ENCODE measurements at places on chromosomes 16 and 17.

- DNase-seq: no peak
Measured at GRCh38 chr17:45293413-45294211, 23.2 kb downstream of the MAP3K14 start.

- no peak for DNase-seq
Measured at GRCh38 chr17:77473615-77474226, 333.0 kb downstream of the SEC14L1 start.

- DNase-seq: no peak
Measured at GRCh38 chr17:9470171-9470570, 105.4 kb downstream of the STX8 start.

DNA sequence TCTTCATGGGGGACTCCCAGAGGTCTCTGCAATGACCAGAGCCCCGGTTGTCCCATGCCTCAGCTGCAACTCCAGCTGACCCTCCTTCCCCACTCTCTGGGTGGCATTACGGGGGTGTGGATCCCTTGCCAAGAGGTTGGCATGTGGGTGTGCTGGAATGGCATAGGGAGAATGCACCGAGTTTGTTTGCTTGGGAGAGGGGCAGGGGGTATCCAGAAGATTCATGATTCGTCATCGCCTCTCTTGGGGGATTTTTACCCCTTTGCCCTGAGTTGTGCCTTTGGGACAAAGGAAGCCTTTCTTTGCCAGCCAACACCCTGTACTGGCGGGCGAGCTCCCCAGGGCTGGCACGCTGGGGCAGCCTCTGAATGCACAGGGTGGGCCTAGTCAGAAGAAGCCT is 6.5 kb downstream of the ERBB2 start:
- DNase-seq: no peak

- no peak for DNase-seq
Measured at GRCh38 chr17:39194985-39195524, 2.4 kb downstream of the CACNB1 start.

DNA sequence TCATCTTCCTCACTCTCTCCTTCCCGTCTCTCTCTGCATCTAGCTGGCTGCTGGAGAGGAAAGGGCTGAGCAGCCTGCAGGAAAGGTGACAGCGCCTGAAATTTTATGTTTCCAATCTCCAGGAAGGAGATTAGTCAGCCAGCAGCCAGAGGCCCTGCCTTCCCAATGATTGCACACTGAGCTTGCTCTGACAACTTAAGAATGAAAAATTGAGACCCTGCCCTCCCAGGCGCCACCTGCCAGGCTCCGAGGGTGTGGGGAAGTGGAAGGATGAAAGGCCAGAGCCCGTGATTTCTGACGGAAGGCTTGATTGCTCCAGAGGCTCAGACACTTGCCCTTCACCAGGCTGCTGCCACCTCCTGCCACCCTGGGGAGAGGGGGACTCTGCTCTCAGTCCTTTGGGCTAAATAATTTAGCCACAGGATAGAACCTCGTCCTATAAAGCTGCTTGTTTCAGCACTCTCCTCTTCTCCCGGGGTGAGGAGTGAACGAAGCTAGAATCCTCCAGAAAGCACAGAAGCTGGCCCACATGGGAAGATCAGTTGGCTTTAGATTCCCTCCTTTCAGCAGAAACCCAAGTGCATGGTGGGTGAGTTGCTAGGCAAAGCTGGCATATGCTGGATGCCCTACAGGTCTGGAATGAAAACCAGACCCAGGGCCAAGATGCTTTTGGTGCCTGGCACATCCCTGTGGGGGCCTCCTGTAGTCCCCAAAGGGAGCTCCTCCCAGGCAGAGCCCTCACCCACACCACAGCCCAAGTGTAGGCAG is 33.5 kb downstream of the GRIN2C start:
- DNase-seq: no peak

GRCh38 chr16:59336136-59336695 is 602.1 kb upstream of the GOT2 start:
- DNase-seq: no peak

DNA sequence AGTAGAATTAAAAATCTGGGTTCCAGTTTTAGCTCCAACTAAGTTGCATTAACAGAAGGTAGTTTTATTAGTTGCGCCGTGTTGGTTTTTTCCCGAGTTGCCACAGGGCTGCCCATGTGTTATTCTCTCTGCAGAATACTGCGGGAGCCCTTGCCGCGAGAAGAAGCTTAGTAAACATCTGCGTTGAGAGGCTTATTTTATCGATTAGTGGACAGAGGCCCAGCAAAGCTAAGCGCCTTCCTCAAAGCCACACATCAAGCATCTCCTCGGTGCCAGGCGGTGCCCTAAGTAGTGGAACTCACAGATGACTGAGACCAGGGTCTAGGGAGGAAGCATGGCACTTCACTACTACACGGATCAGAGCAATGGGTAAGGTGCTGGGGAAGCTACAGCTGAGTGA is 212.3 kb upstream of the IRX5 start:
- DNase-seq: no peak

DNA sequence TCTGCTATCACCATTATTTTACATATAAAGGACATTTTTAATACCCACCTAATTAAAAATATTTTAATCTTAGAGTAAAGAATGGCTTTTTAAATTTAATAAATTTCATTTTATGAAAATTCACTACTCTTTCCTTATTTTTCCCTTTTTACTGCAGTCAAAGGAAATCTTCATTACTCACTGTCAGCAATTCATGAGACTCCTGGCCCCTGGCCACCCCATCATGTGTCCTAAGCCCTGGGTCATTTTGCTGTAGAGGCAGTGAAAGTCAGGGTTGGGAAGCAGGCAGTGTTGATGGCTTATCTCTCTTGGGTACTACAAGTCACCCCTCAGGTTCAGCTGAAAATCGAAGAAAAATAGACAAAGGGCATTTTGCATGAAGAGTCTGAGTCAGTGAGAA is 468.6 kb upstream of the CCL2 start:
- no peak for DNase-seq

GRCh38 chr17:78348055-78348770 is 11.7 kb downstream of the SOCS3 start:
- DNase-seq: no peak

GRCh38 chr17:20235747-20236146 is 226.6 kb downstream of the SPECC1 start:
- DNase-seq: no peak

DNA sequence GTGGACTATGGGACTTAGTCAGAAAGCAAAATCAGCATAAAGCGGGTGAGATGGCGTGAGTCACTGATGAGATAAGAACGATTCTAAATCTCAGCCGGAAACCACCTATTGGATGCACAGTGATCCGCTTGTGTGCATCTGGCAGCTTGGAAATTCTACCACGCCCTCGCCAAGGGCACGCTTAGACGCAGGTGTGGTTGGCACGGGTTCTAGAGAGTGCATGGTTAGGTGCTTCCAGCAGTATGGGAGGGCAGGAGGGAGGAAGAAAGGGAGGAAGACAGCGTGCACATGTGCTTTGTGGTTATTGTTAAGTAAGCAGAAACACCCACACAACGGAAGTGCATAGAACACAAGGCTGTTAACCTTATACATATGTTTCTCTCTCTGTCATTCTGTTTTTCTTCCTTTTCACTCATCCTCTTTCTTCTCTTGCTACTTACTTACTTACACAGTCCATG is 374.0 kb upstream of the ASIC2 start:
- no peak for DNase-seq

DNA sequence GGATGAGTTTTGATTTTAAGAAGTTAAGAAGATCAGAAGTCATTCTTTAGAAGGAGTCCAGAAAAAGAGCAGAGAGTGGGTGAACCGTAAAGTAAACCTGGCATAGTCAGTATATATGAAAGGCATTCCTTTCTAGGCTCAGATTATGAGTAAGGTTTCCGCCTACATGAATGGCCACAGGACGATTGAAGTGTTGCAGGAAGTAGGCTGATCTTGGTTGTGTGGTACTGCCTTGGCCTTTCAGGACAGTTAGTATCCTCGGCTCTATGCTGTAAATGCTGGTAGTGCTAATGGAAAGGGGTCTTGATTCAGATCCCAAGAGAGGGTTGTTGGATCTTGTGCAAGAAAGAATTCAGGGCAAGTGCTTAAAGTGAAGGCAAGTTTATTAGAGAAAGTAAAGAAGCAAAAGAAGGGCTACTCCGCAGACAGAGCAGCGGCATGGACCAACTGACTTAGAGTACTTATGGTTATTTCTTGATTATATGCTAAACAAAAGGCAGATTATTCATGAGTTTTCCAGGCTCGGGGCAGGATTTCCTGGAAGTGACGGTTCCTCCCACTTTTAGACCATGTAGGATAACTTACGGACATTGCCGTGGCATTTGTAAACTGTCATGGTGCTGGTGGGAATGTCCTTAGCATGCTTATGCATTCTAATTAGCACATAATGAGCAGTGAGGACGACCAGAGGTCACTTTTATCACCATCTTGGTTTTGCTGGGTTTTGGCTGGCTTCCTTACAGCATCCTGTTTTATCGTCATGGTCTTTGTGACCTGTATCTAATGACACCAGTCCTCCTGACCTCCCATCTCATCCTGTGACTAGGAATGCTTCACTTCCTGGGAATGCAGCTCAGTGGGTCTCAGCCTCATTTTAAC is 164.8 kb downstream of the SNX29 start:
- no peak for DNase-seq

- no peak for DNase-seq
Measured at GRCh38 chr16:30743716-30744115, 4.5 kb upstream of the PHKG2 start.

DNA sequence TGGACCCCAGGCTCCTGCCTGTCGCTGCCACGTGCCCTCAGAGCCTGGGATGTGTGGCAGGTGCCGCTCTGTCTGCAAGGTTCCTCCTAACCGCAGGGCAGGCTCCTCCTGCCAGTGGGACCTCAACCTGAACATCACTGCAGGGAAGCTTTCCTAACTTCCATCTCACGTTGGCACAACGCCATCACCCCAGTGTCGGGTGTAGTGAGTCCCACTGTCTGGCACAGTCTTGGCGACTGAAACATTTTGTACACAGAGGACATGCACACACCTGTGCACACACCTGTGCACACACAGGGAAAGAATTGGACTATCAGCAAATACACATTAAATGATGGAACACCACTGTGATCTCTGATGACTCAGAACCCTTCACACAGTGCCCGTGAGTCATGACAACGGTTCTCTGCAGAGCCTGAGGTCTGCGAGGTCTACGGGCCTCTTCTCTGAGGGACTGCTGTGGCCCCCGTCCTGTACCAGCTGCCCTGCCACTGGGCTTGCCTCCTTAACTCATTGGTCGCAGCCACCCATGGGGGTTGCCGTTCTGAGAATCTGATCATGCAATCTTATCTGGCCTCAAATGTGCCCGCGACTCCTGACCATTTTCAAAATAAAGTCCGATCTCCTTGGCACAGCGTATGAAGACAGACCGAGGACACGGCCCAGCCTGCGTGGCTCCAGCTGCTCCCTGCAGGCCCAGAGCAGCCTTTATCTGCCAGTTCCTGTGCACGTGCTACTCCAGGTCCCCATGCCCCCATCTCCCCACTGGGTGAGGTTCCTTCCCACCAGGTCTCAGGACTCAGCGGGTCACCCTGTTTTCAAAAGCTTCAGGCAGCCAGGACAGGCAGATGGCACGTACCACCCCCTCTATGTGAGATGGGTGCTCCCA is 7.6 kb downstream of the CCDC57 start:
- DNase-seq: no peak

DNA sequence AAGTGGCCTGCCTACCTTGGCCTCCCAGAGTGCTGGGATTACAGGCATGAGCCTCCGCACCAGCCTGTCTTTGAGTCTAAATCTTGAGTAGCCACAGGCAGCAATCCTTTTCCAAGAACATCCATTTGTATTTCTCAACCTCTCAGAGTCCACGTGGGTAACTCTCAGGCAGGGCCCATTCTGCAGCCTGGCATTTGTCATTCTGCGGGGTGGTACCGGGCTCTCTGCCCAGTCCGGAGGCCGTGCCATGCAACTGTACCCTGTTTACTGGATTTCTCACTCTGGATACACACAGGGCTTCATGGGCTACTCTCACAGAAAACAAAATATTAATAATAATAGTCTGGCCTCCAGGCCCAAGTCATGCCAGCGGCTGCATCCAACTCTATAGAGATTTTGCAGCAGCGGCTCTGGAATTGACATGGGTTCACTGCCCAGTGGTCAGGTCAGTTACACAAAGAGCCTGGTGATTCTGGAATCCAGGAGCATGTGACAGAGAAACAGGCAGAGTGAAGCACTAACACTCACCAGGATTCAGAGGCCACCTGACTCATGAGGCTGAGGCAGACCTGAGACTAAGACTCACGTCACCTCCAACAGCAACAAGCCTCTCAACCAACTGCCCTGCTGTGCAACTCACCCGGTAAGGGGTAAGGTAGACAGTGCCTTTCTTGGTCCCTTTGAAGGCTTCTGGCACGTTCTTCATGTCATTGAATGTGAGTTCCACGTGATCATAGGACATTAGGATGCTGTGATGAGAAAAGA is 4.0 kb downstream of the WBP2 start:
- no peak for DNase-seq

DNA sequence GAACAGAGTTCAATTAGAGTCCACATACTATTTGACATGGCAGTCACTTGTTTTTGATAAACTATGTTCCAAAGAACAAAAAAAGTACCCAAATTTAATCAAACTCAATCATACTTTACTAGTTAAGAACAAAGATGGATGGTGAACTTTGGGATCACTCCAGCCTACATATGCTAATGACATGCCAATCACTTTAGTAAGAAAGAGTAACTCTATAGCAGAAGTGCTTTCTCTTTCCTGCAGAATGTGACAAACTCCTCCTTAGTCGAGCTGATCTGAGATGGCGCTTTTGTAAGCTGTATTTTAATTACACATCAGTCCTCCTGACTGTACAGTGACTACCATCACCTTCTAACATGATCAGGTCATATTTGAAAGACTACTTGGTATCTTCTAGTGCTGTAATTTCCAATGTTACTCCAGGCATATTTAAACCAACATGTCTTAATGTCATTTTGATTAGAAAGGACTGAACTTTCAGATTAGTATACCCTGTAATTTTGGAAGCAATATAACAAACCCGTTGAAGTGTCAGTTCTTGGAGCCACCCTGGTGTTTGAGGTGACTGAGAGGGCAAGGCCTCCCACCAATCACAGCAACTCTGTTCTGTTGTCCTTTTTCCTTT is 4.1 kb downstream of the NETO2 start:
- no peak for DNase-seq

- no peak for DNase-seq
Measured at GRCh38 chr16:79815049-79815448, 214.5 kb upstream of the MAF start.

GRCh38 chr16:14409563-14409962 is 220.5 kb downstream of the PARN start:
- no peak for DNase-seq

- no peak for DNase-seq
Measured at GRCh38 chr17:41301916-41302901, at the start of gene KRTAP29-1. KRTAP29-1 (minus strand) TSS chr17:41302851; CDS start chr17:41302851, 0 bp downstream.

DNA sequence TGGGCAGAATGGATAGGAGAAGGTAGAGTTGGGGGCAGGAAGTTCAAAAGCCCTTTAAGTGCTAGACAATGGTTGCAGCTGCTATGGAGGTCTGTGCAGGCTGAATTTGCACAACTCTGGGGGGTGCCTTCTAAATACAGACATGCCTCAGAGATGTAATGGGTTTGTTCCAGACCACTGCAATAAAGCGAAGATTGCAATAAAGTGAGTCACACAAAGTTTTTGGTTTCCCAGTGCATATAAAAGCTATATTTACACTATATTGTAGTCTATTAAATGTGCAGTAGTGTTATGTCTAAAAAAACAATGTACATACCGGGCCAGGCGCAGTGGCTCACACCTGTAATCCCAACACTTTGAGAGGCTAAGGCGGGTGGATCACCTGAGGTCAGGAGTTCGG is 60.5 kb upstream of the MYOCD start:
- no peak for DNase-seq

Measured in neural crest cell (in vitro differentiated cells).